CD4-positive, alpha-beta T cell treated with Interleukin-17A for 1 hour (primary cell): ENCODE measurements at places on chromosomes 1 and 21.
A peak's percentile ranks its signal among the peaks of the same experiment; 100 is the strongest.

GRCh38 chr1:201578008-201578888, 39.3 kb downstream of the NAV1 start:
- no peak for DNase-seq

- no peak for DNase-seq
Measured at GRCh38 chr1:40662864-40663263, 2.6 kb downstream of the RIMS3 start.

- no peak for DNase-seq
Measured at GRCh38 chr1:117213046-117213445, 2.3 kb upstream of the VTCN1 start.

DNA sequence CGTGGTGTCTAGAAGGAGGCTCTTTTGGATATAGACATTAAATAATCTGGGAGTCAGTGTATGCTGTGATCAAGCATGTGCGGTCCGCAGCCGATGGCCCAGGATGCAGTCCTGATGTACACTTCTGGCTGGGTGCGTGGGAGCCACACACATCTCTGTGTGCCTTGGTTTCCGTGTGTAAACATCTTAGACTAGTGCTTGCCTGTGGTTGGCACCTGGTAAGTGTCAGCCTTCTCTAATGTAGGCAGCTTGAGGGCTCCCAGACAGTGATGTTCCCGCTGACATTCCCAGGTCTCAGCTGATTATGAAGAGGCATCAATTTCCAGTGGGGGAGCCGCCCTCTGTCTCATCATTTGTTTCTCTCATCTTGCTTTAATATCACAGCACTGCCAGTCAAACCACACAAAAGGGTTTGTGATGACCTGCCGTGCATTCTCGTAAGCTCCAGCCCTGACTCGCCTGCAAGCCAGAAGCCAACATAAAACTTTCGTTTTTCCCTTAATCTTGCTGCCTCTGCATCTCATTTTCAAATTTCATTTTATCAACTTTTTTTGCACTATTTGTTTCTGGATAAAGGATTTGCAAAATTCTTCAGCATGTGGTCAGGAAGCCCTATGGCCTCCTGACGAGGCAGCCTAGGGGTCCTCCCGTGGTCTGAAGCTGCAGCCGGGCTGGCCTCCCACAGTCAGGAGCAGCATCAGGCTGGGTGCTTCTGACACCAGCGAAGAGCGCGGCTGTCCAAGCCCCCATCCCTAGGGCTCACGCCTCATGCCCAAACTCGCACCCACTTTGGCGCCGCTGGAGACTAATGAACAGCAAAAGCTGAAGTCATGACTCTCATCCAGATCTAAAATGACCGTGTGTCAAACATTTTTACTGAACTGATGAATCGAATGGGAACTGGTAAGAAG, 28.1 kb downstream of the PDE9A start:
- peak; percentile 27 for DNase-seq

GRCh38 chr21:46035809-46036695, 54.5 kb downstream of the COL6A1 start:
- no peak for DNase-seq

DNA sequence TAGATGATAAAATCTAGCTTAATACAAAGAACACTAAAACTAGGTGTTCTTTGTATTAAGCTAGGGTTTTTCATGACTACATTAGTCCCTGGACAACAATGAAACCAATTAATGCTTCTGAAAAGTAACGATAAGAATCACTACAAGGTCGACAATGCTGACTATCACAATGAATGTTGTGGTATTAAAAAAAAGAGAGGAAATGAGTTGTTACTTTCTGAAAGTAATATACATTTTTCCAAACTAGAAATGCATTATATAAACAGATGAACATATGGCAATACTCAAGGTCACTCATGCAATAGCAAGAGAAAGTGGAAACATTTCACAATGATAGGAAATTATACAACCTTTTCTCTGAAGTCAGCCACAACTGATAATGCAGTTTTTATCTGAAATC, 19.0 kb downstream of the DPH5 start:
- no peak for DNase-seq

DNA sequence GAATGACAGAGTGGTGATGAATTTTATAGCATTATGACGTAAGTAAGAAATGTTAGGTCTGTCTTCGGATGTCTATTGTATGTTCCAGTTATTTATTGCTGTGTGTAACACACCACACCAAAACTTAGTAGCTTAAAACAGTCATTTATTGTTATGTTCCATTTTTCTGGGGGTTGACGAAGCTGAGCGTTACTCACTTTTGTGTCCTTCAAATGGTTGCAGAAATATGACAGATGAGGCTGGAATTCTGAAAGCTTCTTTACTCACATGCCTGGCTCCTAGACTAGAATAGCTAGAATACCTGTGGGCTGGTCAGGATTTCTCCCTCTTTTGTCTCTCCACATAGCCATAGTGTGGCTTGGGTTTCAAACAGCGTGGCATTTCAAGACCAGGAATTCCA, 62.1 kb upstream of the S1PR1 start:
- DNase-seq: no peak

DNA sequence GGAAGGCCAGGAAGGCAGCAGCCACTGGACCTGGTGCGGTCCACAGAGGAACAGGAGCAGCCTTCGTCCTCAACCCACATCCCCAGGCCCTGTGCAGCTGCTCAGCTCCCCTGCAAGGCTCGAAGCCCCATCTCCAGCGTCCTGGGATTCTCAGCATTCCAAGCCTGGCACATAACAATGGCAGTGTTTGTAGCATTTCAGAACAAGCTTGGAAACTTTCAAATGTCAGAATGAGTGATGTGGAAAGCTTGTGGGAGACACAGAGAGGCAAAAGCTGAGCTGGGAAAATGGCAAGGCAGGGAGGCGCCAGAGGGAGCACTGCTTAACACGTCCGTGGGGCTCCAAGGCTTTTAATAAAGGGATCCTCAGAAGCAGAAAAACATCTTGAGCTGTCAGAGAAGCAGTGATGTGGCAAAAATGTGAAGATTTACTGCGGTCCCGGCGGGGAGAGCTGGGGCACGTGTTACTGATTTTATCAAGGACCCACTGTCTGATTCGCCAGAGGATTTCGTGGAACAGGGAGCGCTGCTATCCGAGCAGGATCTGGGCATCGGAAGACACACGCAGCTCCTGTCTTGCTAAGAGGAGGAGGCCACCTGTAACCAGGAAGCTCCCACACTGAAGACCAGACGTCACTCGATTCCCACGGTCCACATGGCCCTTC, 38.1 kb downstream of the TOMM20 start:
- no peak for DNase-seq

- DNase-seq: no peak
Measured at GRCh38 chr1:242411901-242412300, 112.6 kb downstream of the PLD5 start.

- no peak for DNase-seq
Measured at GRCh38 chr1:151802372-151802771, 2.8 kb downstream of the LINGO4 start.

DNA sequence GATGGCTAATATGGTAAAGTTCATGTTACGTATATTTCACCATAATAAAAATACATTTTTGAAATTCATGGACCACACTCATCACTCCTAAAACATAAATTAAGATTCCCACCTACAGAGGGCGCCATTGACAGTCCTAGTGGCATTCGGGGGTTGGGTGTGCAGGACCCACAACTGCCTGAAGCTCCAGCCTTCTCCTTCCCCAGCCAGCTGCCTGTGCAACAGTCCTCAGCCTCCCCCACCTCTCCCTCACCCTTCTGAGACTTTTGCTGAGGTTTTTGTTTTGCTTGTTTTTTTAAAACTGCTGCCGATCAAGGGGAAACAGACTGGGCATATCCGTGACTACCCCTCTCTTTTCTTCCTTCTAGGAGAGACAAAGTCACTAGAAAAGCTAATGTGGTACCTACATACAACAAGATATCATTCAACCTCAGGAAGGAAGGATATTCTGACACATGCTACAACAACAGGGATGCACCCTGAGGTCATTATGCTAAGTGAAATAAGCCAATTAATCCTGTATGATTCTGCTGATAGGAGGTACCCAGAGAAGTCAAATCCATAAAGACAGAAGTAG, 9.2 kb upstream of the EVA1C start:
- peak; percentile 79 for DNase-seq
